ENCODE measurements at places on chromosomes 1 and 21.

GRCh38 chr1:9326596-9326995 is 33.9 kb downstream of the SPSB1 start:
- DNase-seq: peak; percentile 47

DNA sequence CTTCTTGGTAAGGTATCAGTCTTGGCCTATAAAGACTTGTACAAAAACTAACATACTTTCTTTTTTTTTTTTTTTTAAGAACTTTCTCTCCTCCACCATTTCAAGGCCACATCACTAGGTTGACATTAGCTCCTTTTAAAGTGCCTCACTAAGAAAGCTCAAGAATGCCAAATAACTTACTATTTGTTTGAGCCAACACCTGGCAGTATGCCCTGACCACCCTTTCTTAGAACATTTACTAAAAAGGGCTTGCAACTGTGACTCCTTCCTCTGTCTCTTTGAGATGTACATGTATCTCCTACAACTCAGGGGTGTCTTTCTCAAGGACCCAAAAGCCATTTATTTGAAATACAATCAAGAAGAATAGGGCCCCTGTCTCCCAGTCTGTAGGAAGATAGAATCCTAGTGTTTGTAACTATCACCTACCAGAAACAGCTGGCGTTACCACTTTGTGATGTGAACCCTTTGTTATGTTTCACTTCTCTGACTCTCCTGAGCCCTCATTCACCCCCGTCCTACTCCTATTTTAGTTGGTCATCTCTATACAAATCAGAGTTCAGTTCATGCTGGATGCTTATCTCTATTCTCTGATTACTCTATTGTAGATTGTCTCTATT is 12.2 kb upstream of the SAMD13 start:
- DNase-seq: no peak

DNA sequence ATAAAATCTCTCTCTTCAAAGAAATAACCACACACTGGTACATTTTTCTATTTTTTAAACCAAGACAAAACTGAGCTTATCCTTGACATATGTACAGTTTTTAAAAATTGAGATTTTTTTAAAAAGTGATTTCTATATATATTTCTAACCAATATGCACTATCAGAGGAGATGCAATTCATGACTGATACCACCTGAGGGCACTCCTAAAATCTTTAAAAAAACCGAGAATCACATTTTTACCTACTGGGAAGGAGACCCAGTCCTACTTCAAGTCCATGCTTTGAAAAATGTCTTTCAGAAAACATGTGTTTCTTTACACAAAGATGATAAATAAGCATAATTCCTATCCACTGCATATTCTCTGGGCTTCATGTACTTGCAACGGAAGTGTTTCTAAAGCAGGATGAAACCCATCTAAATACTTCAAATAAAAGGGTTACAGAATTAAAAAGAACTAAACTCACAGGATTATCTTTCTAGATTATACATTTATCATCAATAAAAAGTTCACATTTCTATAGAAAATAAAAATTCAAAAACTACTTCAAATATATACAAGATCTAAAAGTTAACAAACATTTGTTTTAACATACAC is 98.6 kb downstream of the ENAH start:
- DNase-seq: no peak

GRCh38 chr1:214378492-214378891 is 97.5 kb downstream of the SMYD2 start:
- DNase-seq: no peak

- DNase-seq: peak; percentile 52
These were observed 16.2 kb upstream of the PLA2G4A start for GRCh38 chr1:186812570-186812969.

GRCh38 chr1:192159014-192159413 is 752 bp downstream of the RGS18 start:
- DNase-seq: no peak

DNA sequence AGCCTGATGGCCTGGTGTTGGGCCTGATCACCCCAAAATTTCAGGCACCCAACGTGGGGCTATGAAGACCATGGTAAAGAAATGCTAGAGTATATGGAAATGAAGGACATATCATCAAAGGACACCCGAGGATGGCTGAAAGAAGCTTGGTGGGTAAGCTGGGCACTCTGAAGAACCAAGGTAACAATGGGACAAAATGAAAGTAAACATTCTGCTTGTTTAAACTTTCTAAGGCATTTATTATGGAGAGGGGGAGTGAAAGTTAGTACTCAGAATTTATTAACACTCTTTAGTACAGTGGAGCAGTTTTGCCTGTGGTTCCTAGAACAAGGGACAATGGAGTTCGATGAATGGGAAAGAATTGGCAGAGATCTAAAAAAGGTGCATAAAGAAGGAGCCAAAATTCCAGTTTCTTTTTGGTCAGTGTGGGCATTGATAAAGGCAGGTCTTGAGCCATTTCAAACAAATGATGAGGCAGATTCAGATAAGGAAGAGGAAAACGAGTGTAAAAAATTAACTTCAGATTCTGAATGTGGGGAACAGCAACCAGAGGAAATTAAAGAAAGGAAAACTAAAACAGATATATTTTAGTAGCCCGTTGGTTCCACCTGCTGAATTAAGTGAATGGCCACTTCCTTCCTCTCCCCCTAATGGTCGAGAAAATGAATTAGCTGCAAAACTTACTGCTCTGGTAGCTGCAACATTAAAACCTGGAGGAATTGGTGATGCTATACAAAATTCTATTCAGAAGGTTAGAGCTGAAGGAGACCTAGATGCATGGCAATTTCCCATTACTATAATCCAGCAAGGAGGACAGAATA is 8.4 kb upstream of the PM20D1 start:
- no peak for DNase-seq

- no peak for DNase-seq
These were observed 708 bp upstream of the ZNF362 start for GRCh38 chr1:33255347-33256220.

- no peak for DNase-seq
These were observed 22.9 kb downstream of the RNU1-1 start for GRCh38 chr1:16491056-16491675.

DNA sequence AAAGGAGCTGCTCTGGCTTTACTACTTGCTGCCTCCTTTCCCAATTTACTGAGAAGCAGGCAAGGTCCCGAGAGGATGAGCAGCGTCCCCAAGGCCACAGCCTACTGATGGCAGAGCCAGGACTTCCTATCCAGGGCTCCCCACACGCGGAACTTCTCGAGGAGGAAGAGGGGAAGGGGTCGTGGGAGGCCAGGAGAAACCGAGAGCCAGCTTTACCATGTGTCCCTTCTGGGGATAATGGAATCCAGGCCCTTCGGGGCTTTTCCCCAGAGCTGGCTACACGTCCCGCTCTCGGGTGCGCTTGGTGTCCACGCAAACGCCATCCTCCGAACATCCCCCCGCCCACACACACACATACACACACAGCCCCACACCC is 4.3 kb upstream of the CCN1 start:
- no peak for DNase-seq

- no peak for DNase-seq
These were observed 14.9 kb downstream of the PDIK1L start for GRCh38 chr1:26126321-26127084.

GRCh38 chr1:210777914-210778313 is 356.0 kb downstream of the KCNH1 start:
- no peak for DNase-seq

GRCh38 chr21:15018382-15018781 is 46.4 kb downstream of the NRIP1 start:
- DNase-seq: no peak

GRCh38 chr21:34180407-34180806 is 107.0 kb downstream of the MRPS6 start:
- no peak for DNase-seq

GRCh38 chr1:25815208-25816111 is 4.3 kb upstream of the MTFR1L start:
- no peak for DNase-seq

DNA sequence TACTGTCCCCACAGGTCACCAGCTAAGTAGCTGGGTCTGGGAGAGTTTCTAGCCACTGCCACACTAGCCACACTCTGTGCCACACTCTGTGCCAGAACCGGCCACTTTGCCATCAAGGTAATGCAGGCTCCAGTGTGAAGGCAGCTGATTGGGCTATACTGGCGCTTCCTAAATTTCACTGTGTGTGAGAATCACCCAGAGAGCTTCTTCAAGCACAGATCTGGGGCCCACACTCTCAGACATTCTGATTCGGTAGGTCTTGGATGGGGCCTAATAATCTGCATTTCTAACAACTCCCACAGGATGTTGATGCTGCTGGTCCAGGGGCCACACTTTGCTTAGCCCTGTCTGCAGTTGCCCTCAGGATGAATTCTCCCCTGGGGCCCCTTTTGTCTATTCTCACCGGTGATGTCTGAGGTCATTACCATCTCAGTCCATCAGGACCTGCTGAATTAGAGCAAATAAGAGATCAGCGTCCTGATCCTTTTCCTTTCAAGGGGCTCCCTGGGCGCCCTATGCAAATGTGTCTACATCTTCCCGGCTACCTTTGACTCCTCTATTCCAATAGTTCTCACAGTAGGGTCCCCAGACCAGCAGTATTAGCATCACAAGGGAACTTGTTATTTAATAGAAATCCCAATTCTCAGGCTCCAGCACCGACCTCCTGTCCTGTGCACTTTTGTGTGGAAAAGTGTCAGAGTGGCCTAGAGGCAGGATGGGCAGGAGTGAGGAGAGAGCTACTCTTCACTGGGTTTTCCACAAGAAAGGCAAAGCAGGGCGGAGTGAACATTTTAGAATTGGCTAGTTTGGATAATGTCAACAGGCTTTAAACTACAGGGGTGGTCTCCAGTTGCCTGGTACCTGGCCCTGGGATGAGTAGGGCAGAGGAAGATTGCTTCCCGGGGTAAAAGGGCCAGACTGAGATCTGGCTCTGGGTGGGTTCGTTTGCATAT is 24.7 kb upstream of the LRRN2 start:
- no peak for DNase-seq

- DNase-seq: no peak
These were observed 39.9 kb downstream of the INKA2 start for GRCh38 chr1:111699268-111699667.

- DNase-seq: no peak
These were observed 135.3 kb upstream of the IRF2BP2 start for GRCh38 chr1:234745276-234745675.

DNA sequence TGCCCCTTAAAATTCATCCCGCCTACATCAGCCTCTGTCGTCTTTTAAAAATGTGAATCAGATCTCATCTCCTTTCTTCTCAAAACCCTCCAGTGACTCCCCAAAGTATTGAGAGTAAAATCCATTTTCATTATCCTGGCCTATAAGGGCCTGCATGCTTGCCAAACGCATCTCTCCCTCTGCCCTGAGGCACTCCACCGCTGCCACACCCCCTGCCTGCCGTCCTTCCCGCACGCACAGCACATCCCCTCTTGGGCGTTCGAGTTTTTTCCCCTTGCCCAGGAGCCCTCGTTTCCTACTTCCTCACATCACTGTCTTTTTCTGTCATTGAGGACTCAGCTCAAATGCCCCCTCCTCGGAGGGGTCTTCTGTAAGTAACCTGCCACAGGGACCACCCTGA is 53.3 kb upstream of the MTR start:
- DNase-seq: no peak

- DNase-seq: no peak
These were observed 115.1 kb upstream of the JUN start for GRCh38 chr1:58898739-58899586.

GRCh38 chr1:115650961-115651360 is 9.2 kb downstream of the VANGL1 start:
- DNase-seq: no peak

GRCh38 chr1:117929343-117930172 is at the start of the genes GDAP2 and WDR3:
TSS of gene GDAP2 (minus strand) at chr1:117929621. CDS start at chr1:117920357, 9,264 bp downstream.
TSS of gene WDR3 (plus strand) at chr1:117929739. CDS start at chr1:117933320, 3,581 bp downstream.
- peak; percentile 80 for DNase-seq

- DNase-seq: peak; percentile 84
These were observed 48.4 kb downstream of the COLGALT2 start for GRCh38 chr1:183989078-183989577.

GRCh38 chr1:114585231-114585630 is 3.8 kb upstream of the BCAS2 start:
- peak; percentile 13 for DNase-seq

DNA sequence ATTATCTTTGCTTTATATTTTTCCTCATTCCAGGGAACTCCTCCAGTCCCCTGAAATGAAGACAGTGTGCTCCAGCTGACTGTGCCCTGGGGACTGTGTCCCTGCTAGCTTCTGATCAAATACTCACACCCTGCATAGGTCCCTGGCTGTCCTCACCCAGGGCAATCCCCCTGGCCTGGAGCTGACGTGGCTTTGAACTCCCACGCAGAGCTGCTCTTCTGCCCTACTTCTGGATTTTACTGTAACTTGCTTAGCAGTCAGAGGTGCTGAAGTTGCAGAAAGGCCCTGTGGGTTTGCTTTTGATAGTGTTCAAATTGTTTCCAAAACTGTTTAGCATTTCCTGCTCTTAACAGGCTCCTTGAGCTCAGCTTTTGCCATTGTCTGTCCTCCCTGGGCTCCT is 186.5 kb downstream of the FASLG start:
- DNase-seq: no peak

GRCh38 chr1:164895026-164895912 is 336.3 kb downstream of the PBX1 start:
- DNase-seq: no peak

DNA sequence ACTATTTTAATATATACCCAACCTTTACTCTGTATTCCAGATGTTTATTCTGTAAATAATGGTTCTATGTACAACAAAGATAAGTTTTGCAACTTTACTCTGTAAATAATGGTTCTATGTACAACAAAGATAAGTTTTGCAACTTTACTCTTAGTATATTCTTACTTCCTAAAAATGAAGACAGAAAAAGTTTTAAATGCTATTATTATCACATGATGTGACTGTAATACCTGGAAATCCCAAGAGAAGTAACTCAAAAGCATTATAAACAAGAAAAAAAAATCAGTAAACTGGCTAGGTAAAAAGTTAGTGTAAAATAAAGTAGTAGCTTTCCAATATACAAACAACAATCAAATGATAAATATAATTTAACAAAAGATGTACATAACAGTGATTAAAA is 18.5 kb upstream of the EXO1 start:
- DNase-seq: no peak

DNA sequence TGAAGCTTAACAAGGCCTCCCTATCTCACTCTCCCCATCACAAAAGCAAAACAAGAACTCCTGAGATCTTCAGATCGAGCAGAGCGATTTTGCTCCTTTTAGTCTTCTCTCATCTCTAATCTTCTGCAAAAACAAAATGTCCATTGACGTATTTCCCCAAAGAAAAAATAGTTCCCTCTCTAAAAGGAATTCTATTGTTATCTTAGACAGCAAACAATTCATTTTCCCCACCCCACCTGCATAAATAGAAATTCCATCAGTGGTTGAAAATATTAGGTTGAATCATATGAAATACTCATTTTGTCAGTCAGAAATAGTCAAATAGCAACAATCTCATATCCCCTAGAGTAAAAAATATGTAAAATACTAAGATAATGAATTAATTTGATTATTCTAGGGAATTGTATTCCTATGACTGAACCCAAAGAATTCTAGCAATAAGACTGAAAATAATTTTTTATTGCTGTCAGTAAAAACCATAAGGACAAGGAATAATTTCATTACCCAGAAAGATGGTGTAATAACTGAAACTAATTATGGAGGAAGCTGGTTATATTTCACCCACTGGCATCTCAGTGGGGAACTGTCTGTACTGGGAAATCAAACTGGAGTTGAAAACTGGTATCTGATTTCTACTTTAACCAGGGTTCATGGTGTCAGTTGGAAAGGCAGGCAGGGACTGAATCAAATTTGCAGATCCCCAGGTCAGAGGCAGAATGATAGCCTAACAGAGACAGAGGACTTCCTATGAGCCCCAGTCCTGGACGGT is 51.3 kb downstream of the RHOU start:
- DNase-seq: no peak
